A549 treated with RU486 at 1 μM for 4 hours (cell line): ENCODE measurements at places on chromosomes 16 and 17. TPM values are rescaled to one million over a fixed set of nuclear protein-coding genes. Genes with fewer than 3 reads are reported as not detected.

The SMURF2 gene
- 19.9 to 32.4 TPM (median 27.9 TPM) in 5 replicates for total RNA-seq

The TPSD1 gene
- not detected in 5 replicates for total RNA-seq

The KRT14 gene
- 0.09 TPM in 1 of 5 replicates, not detected in the others for total RNA-seq

The SLC13A2 gene
- total RNA-seq: 0.10 to 0.18 TPM (median 0.14 TPM) in 4 of 5 replicates, not detected in the other

The CORO1A gene
- total RNA-seq: 2.3 to 3.5 TPM (median 3.3 TPM) in 5 replicates

The CFAP97D1 gene
- total RNA-seq: 0.06 to 0.07 TPM in 2 of 5 replicates, not detected in the others

The OR4D1 gene
- total RNA-seq: 0.03 TPM in 1 of 5 replicates, not detected in the others

The PRAC1 gene
- total RNA-seq: not detected in 5 replicates

The FOXN1 gene
- total RNA-seq: not detected in 5 replicates

The CCL15 gene
- not detected in 5 replicates for total RNA-seq

The KCNH6 gene
- 0.02 TPM in 1 of 5 replicates, not detected in the others for total RNA-seq
